ENCODE measurements at places on chromosomes 11 and 22.

DNA sequence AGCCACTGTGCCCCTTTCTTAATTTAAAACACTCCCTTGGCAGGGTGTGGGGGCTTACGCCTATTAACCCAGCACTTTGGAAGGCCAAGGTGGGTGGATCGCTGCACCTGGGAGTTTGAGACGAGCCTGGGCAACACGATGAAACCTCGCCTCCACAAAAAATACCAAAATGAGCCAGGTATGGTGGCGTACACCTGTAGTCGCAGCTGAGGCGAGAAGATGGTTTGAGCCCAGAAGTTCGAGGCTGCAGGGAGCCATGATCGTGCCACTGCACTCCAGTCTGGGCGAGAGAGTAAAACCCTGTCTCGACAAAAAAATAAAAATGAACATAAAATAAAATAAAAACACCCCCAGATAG is 45.0 kb downstream of the LINC01488 start:
- no peak for DNase-seq

DNA sequence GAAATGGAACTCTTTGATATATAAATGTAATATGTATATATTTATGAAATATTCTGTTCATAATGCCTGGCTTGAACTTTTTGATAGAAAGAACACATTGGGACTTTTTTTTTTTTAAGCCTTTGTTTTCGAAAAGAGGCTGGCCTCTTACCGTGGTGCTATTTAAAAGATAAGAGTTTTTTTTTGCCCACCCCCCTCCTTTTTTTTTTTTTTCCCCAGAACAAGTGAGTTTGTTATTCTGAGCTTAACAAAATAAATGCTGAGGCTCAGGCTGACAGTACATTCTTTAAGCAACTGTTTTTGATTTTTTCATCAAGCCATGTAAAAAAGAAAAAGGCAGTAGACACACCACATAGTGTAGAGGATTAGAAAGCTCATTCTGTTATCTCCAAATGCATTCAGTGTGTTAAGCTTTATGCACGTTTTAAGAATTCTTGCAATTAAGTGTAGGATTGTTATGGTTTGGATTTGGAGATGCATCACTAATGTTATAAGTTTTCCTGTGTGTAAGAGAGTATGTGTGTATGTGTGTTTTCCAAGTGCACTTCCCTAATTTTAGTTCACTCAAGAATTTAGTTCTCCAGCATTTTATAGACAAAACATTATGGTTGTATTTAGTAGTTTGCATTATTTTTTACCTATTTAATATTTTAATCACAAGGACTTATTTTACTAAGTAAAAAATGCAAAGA is 12.0 kb downstream of the PDHX start:
- no peak for DNase-seq

- DNase-seq, result no peak
Measured at GRCh38 chr11:33953289-33953688, 61.4 kb upstream of the LMO2 start.

DNA sequence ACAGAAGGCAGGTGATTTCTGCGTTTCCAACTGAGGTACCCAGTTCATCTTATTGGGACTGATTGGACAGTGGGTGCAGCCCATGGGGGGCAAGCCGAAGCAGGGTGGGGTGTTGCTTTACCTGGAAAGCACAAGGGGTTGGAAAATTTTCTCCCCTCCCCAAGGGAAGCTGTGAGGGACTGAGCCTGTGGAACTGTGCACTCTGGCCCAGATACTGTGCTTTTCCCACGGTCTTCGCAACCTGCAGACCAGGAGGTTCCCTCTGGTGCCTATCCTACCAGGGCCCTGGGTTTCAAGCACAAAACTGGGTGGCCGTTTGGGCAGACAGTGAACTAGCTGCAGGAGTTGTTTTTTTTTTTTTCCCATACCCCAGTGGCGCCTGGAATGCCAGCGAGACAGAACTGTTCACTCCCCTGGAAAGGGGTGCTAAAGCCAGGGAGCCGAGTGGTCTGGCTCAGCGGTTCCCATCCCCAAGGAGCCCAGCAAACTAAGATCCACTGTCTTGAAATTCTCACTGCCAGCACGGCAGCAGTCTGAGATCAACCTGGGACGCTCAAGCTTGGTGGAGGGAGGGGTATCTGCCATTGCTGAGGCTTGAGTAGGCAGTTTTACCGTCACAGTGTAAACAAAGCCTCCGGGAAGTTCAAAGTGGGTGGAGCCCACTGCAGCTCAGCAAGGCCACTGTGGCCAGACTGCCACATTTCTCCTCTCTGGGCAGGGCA is 97.2 kb downstream of the JRKL start:
- DNase-seq, result no peak

GRCh38 chr22:17229991-17230630 is 10.9 kb upstream of the ADA2 start:
- DNase-seq, result no peak

- DNase-seq, result no peak
Measured at GRCh38 chr11:73531386-73531785, 66.5 kb downstream of the FAM168A start.

- DNase-seq, result no peak
Measured at GRCh38 chr11:29166306-29166705, 850.5 kb downstream of the KCNA4 start.

DNA sequence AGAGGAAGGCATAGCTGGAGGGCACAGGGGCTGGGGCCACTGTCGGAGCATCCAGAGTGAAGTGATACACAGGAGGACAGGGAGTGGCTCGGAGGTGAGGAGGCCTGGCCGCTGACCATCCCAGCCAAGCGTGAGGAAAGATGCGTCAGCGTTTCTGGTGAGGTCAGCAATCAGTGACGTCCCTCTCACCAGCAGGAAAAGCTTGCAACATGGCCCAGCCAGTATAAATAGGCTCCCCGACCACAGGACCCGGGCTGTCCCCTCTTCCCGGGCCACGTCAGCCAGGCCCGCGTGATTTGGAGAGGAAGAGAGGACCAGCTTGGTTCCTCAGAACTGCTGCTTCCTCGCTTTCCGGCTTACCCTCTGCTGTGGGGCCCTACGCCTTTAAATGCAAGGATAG is 4.2 kb upstream of the OSM start:
- DNase-seq, result no peak

GRCh38 chr11:117677729-117678310 is 119.2 kb downstream of the DSCAML1 start:
- no peak for DNase-seq

- no peak for DNase-seq
Measured at GRCh38 chr11:89490981-89491690, at the start of gene NOX4. NOX4 (minus strand) TSS chr11:89491375; CDS start chr11:89491246, 129 bp downstream.

DNA sequence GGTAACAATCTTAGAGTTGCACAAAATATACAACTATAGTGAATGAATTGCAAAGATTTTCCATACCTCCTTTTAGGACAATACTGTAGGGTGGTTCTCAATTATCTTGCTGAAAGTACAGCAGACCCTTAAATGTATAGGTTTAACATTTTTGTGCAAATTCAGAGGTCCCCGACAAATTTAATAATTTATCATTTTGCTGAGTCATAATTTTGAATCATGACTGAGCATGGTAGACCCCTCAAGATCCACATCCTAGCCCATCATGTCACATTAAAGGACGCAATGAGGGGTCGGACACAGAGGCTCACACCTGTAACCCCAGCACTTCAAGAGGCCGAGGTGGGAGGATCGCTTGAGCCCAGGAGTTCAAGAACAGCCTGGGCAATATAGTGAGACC is 43.5 kb downstream of the OSBP start:
- DNase-seq, result no peak

- peak; percentile 89 for DNase-seq
Measured at GRCh38 chr11:2268729-2269600, 1.4 kb downstream of the ASCL2 start.

DNA sequence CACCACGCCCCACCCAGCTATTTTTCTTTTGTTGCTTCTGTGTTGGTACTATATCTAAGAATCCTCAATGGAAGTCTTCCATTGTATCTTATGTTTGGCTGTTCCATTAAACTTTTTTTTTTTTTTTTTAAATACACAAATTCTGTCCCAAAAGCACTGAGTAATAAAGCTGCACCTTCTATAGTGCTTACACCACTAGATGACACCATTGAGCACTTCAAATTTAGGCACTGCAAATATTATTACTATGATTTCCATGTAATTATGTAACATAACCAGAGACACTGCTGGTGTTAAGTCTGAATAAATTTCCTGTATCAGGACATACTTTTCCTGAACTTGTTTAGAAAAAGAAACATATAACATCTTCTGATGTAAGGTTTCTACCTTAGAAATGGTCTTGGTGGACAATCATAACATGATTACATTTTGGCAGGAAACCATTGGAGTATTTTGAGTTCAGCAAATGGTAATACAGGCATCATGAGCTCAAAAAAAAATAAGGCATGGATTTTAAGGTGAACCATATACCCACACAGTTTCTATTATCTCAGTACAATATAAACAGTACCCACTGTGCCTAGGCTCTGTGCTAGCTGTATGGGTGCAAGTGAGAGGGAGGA is 110.5 kb downstream of the ATG16L2 start:
- no peak for DNase-seq

GRCh38 chr11:61713464-61713863 is 33.3 kb downstream of the DAGLA start:
- DNase-seq, result no peak

DNA sequence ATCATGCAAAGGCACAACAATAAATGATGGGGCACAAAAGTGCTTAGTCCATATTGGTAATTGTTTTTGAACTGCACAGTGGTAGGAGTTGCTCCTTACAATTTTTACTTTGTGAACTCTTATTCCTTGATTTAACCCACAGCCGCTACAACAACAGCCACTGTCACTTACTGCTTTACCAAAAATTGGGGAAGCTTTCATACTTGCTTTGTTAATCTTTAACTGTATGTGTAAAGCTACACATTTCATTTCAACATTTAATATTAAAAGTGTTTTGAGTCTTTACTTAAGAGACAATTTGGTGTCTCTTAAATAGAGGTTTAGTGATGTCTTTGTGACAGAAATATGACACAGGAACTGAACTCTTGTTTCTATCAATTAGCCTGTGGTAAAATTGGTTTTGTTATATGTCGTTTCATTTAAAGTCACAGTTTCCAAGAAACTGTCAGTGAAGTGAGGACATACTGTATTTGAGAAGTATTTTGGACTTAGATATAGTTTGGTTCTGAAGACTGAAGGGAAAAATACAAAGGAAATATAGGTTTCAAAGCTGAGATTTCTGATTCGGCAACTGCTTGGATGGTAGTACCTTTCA is 6.5 kb upstream of the IL18BP start:
- no peak for DNase-seq

GRCh38 chr22:39179401-39179827 is 26.9 kb upstream of the CBX7 start:
- no peak for DNase-seq

All from activated naive CD4-positive, alpha-beta T cell treated with Interleukin-2 at 50 U/mL for 16 hours (primary cell).